Spinal cord (tissue), 10 donors: ENCODE measurements at places on chromosomes 1 and 21.

DNA sequence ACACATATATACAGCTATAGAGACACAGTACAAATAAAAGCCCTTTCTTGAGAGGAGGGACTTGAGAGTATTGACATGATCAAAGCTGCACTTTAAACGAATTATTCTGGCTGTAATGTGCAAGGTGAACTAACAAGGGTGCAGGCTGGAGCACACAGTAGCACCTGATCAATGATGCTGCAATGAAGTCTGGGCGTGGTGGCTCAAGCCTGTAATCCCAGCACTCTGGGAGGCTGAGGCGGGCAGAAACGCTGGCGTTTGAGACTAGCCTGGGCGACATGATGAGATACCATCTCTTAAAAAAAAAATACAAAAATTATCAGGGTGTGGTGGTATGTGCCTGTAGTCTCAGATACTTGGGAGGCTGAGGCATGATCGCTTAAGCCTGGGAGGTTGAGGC is 14.1 kb upstream of the CTH start:
- no peak for DNase-seq

GRCh38 chr21:30164796-30165195 is 1.8 kb downstream of the CLDN17 start:
- DNase-seq: no peak

DNA sequence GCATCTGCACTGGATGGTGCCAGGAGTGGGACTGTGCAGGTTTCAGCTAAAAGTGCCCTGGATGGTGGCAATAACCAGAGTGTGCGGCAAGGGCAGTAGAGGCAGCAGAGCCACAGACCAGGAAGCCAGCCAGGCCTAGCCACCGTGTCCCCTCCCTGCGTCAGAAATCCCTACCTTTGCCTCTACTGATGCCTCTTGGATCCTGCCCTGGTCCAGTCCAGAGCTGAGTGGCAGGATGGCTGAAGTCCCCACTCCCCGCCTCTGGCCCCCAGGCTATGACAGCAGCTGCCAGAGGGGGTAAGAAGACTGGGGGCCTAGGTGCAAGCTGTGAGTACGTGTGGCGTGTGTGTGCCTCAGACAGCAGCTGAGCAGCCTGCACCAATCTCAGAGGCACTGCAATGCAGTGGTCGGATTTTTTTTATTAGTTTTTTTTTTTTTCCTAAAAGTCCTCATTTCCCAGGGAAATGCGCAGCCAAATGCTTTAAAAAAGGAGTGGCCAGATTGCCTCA is 51.9 kb downstream of the SYT2 start:
- DNase-seq: no peak

GRCh38 chr21:38490411-38491020 is 7.8 kb downstream of the ERG start:
- no peak for DNase-seq

GRCh38 chr1:218804014-218804785 is 369.5 kb upstream of the LYPLAL1 start:
- no peak for DNase-seq

DNA sequence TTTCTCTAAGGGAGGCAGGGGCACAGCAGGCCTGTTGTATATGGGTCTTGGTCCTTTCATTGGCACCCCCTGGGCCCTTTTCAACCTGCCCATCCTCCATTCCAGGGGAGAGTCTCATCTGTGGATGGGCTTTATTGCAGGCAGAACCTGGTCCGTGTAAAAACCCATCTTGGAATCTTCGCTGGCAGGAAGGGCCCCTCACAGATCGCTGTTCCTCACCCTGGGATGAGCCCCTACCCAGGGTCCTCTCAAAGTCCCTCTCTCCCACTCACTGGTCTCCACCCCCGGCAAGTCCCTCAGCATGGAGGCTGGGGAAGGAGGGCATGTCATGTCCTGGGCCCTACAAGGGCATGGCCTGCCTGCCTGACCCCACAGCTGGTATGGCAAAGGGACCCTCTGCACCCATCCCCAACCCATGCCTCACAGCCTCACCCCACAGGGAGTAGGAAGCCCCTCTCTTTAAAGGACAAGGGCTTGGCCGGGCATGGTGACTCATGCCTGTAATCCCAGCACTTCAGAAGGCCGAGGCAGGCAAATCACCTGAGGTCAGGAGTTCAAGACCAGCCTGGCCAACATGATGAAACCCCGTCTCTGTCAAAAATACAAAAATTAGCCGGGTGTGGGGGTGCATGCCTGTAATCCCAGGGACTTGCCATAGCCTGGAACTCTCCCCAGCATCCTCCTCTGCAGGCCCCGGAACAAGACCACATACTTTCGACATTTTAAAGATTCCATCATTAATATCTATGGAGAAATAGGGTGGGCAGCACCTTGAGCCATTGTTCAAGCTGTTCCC is 13.2 kb upstream of the CDA start:
- DNase-seq: no peak

DNA sequence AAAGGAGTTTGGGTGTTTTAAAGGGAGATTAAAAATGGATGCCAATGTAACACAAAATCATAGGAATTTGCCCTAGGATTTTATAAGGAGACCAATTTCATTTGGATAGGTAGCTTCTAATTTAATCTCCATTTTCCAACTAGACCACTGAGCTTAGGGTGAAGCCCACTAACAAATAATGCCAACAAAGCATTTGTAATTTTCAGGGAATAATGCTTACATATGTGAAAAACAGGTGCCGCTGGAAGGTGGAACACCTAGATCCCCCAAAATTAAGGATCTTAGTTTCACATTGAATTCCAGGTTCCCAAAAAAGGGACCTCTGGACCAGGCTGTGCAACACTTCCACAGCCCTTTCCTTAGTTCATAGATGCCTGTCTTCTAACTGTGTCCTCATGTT is 66.2 kb upstream of the B3GALT5 start:
- DNase-seq: no peak

DNA sequence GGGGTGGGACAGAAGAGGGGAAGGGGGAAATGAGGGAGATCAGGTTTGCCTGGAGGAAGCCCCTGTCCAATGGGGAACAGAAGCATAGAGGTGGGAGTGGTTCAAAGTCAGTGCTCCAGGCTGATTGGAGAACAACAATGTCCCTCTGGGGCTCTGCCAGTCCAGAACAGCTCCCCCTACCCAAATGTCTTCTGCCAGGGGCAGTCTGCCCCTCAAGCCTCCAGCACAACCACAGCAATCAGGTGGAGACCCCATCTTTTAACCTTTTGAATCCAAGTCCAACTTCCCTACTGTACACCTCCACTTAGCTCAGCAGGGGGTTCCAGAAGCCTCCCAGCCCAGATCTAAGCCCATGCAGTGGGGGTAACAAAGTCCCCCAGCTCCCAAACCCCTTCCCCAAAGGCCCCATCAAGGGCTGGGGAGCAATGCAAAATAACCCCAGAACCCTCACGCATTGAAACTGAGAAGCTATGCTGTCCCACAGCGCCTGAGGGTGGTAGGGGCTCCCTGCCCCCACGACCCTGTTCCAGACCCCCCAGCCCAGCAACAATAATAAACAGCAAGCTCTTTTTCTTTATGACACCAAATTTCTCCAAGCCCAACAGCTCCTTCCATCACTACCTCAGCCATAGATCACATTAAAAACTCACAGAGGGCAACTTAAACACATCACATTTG is 3.3 kb downstream of the AHDC1 start:
- no peak for DNase-seq

DNA sequence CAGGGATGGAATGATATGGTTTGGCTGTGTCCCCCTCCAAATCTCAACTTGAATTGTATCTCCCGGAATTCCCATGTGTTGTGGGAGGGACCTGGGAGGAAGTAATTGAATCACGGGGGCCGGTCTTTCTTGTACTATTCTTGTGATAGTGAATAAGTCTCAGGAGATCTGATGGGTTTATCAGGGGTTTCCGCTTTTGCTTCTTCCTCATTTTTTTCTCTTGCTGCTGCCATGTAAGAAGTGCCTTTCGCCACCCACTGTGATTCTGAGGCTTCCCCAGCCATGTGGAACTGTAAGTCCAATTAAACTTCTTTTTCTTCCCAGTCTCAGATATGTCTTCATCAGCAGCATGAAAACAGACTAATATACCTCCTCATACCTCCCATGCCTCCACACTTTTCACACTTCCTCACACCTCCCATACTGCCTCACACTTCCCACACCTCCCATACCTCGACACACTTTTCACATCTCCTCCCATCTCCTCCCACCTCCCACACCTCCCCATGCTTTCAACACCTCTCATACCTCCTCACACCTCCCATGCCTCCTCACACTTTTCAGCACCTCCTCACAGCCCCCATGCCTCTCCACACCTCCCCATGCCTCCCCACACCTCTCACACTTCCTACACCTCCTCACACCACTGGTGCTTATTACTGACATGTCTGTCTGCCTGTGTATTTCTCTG is 21.3 kb downstream of the GPR137B start:
- DNase-seq: no peak

- DNase-seq: no peak
These were observed 39.5 kb downstream of the TRIM11 start for GRCh38 chr1:228366866-228367741.
